Hypothalamus (tissue), 51 donors: ENCODE measurements at places on chromosomes 4 and X.

- peak; percentile 65 for DNase-seq
Measured at GRCh38 chr4:74038425-74039314, at the start of gene CXCL3. TSS of gene CXCL3 (minus strand) at chr4:74038689. CDS start at chr4:74038611, 78 bp downstream.

DNA sequence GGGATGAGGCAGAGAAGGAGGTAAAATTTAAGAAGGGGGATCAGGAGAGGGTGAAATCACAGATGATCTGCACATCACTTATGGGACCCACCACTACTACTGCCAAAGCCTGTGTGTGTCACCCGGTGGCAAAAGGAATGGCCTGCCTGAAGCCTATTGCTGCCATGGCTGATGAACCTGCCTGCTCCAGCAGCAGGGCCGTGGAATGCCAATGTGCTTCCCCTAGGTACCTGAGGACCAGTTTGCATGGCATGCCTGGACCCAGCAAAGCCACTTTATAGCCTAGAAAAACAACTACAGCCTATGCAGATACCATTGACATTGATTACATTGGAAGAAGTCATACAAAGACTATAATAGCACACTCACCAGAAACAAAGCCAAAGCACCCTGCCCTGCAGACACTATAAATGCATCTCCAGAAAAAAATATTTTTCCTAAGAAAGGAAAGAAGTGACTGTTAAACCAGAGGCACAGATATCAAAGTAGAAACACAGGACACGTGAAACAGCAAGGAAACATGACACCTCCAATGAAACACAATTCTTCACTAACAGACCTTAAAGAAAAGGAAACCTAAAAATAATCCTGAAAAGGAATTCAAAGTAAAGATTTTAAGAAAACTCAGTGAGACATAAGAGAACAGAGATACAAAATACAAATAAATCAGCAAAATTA is 680.7 kb upstream of the GRID2 start:
- no peak for DNase-seq

DNA sequence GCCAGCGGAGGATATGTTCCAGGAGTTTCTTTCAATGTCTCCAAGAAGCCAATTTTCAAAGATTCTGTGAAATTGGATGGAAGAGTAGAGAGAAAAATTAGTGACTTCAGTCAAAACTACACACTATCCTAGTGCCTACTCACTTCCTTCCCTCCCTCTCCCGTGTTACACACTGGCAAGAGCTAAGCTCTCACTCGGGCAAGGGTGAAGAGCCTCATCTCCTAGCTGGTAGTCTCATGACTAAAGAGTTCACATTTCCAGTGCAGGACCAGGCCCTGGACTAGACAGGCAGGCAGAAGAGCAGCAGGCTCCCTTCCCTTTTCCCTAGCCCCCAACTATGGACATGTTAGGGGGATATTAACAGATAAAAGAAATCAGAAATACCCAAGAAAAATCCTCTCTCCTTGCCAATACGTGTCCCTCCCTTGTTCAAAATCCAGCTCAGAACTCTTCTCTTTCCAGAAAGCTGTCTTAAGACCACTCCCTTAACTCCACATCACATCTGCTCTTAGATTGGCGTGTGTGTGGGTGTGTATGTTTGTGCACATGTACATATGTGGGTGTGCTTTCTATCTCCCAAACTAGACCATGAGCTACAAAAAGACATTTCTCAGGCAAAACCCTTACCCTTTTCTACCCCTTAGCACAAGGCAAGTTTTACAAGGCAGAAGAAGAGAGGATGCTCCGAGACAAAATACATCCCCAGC is 29.9 kb downstream of the ZDHHC9 start:
- no peak for DNase-seq

GRCh38 chrX:123835661-123836371 is 24.0 kb upstream of the XIAP start:
- no peak for DNase-seq

GRCh38 chr4:27720010-27720766 is 859.5 kb downstream of the STIM2 start:
- DNase-seq, result no peak

DNA sequence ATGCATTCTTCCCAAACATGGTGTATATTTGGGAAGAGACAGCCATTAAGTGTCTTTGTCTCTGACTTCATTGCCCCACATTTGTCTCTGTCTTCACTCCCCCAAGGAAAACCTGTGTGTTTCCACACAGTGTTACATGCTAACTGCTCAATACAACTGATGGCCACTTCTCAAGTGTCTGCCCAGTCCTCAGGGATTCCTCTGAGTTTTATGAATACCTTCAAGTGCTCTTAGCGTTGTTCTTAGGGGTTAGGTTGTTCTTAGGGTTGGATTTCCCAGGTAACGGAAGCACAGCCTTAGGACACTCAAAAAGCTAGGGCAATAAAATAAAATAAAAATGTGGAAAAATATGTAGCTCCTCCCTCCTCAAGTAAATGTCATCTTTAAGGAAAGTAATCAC is 64.7 kb upstream of the PLAC8 start:
- DNase-seq, result no peak

DNA sequence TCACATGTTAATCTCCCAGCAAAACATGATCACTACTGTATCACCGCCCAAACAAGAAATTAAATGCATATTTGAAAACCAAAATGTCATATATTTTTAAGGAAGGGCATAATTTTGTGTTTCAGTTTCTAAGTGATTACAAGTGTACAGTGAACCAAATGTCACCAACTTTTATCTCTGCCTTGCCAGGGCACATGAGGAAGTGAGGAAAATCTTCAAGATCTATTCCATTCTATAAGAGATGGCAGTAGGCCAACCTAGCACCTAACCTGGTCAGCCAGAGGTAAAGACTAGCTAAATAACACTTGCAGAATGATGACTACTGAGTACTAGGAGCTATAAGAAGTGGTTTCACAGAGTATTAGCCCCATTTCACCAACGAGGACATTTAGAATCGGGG is 107.2 kb downstream of the ATP11C start:
- no peak for DNase-seq

GRCh38 chrX:148940411-148940996 is 440.1 kb downstream of the AFF2 start:
- no peak for DNase-seq

GRCh38 chr4:40149960-40150385 is 46.9 kb upstream of the RHOH start:
- DNase-seq, result no peak

GRCh38 chr4:39754309-39754708 is 56.4 kb downstream of the UBE2K start:
- DNase-seq, result no peak

DNA sequence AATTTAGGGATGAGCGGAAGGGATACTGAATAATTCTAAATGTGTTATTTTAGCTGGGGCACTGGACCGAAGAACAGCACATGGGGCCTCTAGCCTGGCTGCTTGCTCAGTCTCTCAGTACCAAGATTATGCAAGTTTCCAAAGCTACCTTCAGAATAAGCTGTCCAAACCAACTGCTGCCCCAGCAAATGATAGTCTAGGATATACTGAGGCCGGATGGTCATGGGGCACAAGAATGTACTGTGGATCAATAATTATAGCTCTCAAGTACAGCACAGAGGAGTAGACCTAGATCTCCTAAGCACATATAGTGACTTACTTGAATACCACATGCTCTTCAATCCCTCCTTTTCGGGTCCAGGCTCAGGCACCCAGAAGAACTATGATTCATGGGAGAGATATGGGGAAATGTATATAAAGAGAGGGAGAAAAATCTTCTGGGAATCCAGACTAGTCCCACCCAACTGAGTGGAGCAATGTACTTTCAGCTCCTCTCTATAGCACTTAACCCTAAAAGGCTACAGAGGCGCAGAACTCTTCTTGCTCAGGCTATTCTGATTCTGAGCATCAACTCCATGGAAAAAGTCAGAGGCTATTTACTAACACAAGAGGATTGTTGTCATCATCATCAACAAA is 160.3 kb upstream of the GPC4 start:
- DNase-seq, result no peak

DNA sequence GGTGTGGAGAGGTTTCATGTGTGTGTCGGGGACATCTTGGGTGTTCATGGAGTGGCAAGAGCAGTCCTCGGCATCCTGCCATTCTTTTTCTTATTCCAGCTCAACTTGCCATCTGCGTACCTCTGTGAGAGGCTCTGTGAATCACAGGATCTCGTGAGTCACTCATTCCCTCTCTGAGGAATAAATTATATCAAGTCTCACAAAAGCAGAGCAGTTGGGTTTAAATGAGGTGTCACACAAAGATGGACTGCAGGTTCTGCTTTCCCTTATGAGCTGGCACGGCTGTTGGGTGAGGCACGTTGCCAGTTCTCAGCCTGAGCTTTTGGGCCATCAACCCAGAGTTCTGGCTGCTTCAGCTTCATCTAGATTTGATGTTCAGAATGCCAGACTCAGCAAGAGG is 6.8 kb upstream of the OCIAD2 start:
- DNase-seq, result no peak

- DNase-seq, result no peak
Measured at GRCh38 chr4:88938138-88938537, 118.8 kb downstream of the FAM13A start.

GRCh38 chrX:15416133-15416993 is 32.1 kb upstream of the VEGFD start:
- DNase-seq, result no peak

DNA sequence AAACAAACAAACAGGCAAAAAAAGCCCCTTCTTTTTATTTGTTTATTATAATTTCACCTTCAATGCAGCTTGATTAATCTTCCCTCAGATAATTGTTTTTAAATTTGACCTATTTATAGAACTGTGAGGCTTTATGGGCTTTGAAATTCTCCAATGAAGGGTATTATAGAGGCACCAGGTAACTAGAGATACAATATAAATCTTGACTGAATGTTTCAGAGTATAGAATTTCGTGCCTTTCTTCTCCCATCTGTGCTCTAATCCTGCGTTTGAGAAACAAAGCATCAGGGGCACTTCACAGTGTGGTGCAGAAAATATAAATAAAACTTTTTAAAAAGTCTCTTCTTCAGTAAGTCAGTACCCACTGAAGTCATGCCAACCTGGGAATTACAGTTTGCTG is 120.9 kb downstream of the ANKRD50 start:
- DNase-seq, result no peak

- no peak for DNase-seq
Measured at GRCh38 chr4:74623041-74623440, 171.3 kb downstream of the BTC start.

DNA sequence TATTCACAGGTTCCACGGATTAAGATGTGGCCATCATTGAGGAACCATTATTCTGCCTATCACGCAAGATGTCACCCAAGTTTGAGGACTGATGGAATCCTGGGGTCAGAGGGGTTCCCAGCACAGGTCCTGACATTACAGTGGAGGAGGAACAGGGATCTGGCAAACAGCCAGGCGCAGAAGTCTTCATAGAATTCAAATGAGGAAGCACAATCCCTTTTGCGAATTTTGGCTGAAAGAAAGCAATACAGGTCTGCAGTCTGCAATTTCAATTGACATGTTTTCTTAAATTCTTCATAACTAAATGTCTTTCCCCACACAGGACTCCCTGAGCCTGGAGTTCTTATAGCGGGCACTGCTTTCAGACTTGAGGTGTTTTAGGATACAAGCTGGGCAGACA is 14.5 kb downstream of the DOCK11 start:
- DNase-seq, result no peak

GRCh38 chr4:121706595-121707021 is 9.8 kb upstream of the ANXA5 start:
- DNase-seq, result no peak

DNA sequence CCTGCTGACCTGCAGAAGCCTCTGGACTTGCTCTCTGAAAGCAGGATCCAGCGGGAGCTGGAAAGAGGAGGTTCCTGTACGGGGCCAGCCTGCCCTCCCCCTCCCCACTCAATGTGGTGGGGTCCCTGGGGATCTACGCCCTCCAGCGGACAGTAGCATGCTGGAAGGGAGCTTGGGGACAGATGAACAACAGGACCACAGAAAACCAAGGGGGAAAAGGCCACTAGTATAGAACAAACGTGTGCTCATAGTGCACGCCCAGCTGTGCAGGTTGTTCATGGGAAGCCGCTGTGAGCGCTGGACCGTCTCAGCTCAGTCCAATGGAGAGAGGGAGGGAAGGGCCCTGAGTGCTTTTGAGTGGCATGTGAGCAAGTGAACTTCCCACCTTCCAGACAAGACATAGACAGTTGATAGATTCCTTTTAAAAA is 15.8 kb downstream of the HMX1 start:
- no peak for DNase-seq

GRCh38 chrX:135384161-135384836 is 37.4 kb upstream of the SMIM10L2A start:
- DNase-seq, result no peak

- DNase-seq, result no peak
Measured at GRCh38 chr4:1763070-1763549, 30.0 kb upstream of the FGFR3 start.

DNA sequence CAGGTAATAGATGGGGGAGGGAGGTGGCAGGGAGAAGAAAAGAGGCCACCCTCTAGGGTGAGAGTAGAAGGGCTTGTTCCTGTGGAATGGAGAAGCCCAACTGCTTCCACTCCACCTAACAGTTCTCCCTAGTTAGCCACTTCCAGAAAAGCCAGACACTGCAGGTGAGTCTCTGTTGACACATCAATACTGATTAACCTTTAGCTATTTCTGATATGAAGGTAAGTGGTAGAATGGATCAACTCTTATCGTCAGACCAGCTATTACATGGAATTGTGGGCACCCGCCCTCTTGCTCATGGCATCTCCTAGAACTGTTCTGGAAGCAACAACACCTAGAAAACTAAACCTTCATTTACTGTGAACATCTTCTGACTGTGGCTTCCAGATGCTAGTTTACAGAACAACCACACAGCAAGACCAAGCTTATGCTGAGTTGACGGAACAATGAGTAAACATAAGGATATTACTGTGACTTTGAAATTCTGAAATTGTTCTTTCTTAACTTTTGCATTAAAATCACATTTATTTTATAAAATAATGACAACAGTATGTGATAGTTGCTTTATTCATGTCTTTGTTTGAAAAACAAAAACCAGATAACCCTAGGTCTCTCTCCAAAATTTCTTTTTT is 44.7 kb downstream of the ANXA3 start:
- DNase-seq, result no peak

- DNase-seq, result no peak
Measured at GRCh38 chrX:40573763-40574162, 7.0 kb upstream of the ATP6AP2 start.

- DNase-seq, result no peak
Measured at GRCh38 chr4:67465763-67466052, 79.6 kb downstream of the CENPC start.

DNA sequence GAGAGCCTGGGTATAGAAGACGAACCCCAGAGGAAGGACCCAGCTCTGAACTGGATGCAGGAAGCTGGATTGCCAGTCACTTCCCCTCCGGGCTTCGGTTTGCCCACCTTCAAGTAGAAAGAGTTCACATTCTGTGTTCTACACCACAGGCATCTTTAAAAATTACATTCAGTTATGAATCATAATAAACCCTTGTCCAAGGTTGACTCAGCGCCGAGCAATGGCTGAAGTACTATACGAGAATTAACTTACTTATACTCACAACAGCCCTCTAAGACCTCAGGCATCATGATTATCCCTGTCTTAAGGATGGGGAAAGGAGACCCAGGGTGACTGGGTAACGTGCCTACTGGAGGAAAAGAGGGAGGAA is 72.5 kb downstream of the EVC2 start:
- no peak for DNase-seq

GRCh38 chr4:181030961-181031360 is 1212.2 kb upstream of the TENM3 start:
- no peak for DNase-seq

GRCh38 chr4:76801621-76802235 is 96.2 kb downstream of the SOWAHB start:
- DNase-seq, result no peak
